ENCODE measurements at places on chromosomes 12 and 14.
A peak's percentile ranks its signal among the peaks of the same experiment; 100 is the strongest.

DNA sequence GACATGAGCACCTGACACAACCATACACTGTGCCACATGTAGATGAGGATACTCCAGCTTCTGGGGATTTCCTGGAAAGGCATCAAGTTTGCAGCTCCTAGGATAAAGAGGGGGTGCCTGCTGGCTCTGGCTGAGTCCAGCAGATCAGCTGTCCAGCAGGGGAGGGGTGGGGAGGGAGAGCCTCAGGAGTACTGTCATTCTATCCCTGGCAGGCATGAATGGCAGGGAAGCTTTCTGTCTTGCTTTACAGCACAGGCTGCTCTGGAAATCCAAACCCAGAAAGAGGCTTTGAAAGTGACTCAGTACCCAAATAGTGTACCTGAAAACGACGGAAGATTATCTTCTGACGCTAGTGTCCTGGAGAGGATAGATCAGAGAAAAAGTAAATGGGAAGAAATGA, 32.2 kb downstream of the SLC8A3 start:
- DNase-seq = no peak

DNA sequence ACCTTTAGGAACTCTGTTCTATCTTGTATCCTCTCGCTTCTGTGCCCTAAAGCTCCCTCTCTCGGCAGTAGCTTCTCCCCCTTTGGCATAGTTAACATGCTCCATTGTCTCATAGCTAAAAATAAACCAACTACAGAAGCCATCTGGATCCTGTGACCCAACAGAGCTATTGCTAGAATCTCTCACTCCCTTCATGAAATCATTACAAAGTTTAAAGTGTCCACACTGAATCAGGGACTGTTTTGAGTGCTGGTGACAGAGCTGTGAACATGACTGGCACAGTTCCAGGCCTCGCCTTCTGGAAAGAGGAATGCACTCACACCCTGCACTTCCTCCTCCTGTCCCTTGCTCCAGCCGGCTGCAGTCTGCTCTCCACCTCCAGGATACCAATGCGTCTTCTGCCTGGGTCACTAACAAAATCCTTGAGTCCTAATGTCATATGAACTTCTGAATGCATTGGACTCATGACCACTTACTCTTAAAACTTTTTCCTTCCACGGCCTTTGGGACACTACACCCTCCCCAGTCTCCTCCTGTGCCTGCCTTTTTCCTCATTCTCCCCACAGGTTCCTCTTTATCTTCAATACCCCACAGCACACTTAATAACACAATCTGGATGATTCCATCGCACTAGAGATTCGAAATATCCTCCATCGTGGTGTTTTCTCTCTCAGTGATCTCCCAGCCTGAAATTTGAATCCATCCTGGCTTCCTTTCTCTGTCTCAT, 13.2 kb downstream of the PLBD1 start:
- peak; percentile 98 for DNase-seq

GRCh38 chr14:73758392-73759182, 44.4 kb upstream of the PNMA1 start:
- DNase-seq = peak; percentile 79

- DNase-seq = no peak
These were observed 268.8 kb downstream of the TTC8 start for GRCh38 chr14:89093083-89093730.

- no peak for DNase-seq
These were observed 131.8 kb upstream of the CPSF6 start for GRCh38 chr12:69107541-69107940.

DNA sequence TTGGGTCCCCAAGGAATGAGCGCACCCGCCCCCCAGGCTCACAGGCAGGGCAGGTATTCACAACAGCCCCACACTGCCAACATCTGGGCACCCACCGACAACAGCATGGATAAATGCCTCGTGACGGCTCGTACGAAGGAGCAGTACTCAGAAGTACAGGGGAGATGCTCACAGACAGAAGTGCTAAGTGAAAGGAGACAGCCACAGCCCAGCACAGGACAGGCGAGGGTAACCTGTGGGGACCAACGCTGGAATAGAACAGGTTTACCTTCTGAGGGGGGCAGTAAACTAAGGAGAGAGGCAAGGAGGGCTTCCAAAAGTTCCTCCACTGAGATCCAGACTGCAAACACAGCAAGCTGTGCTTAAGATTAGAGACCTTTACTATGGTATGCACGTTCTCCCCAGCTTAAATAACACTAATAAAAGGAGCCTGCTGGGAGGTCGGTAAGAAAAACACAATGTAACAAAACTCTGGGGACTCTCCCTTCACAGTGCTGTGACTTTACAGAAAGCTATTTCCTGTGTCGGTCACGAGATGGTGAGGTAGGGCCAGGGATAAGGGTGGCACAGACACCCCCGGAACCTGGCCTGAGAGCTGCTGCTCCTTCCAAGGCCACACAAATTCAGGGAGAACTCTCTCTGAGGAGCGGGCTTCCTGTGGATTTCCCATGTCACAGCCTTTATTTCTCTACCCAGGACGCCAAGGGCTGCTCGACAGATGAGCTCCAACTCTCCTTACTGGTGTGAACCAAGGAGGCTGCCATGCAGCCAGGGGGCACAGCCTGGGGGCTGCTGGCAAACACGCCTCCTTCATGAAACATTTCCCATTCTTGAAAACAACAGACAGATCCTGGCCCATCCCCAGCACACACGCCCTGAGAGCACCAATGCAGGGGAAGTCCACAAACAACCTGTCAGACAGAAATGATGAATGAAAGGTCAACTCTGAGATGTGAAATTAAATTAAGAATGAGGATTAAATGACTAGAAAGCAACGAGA, 26.3 kb downstream of the SLC15A4 start:
- no peak for DNase-seq

- DNase-seq = no peak
These were observed 10.2 kb downstream of the TRMT61A start for GRCh38 chr14:103539056-103539825.
